ENCODE measurements at places on chromosomes 3 and 15.

- DNase-seq, result no peak
Observed at GRCh38 chr3:94226078-94226477, 163.2 kb downstream of the NSUN3 start.

DNA sequence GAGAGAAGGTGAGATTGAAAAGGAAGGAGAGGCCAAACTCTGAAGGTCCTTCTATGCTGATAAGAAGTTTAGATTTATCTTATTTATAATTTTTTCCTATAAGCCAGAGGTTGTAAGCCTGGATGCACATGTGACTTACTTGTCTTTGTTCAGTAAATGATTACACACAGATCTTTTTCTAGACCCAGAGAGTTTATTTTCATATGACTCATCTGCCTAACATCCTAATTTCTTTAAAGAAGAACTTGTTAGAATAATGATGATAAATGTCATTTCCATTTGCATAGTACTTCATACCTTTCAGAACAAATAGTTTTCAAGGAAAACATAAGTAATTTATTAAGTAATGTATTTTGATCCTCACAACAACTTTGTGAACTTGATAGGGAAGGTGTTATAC lies 434.8 kb upstream of the DPH6 start:
- no peak for DNase-seq

GRCh38 chr3:50592568-50592967 lies 19.0 kb downstream of the CISH start:
- no peak for DNase-seq

- no peak for DNase-seq
Observed at GRCh38 chr3:6354653-6355052, 506.3 kb upstream of the GRM7 start.

GRCh38 chr3:24377218-24377993 lies 117.2 kb downstream of the THRB start:
- DNase-seq, result no peak

All from CD4-positive, alpha-beta T cell treated with Interleukin-15 for 4 hours (primary cell).